ENCODE measurements at places on chromosomes 5 and 9. TPM values are rescaled to one million over a fixed set of nuclear protein-coding genes. Genes with fewer than 3 reads are reported as not detected.

DNA sequence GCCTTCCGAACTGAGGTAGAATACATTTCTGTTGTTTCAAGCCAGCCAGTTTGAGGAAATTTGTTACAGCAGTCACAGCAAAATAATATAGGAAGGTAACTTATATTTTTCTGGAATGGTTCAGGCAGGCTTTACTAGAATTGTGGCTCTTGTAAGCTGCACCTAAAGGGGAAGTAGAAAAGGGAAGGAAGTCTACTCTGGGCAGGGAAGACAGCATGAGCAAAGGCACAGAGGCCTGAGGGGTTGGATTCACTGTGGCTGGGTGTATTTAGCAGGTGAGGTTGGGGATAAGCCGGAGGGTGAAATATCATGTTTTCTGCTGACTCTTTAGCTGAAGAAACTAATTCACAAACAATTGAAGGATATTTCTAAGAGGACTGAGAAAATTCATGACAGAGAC lies 183.5 kb downstream of the GAS1 start:
- H3K27ac ChIP-seq: no peak overlapping the region
- H3K36me3 ChIP-seq: no peaks in the 10 kb centered on the region
- no peaks in the 10 kb centered on the region for H3K4me1 ChIP-seq
- DNase-seq: no peak
- no peaks in the 10 kb centered on the region for H3K27me3 ChIP-seq

- H3K36me3 ChIP-seq: no peaks in the 10 kb centered on the region
- DNase-seq: no peak
- no peak overlapping the region for H3K4me3 ChIP-seq
- no peak overlapping the region for H3K27ac ChIP-seq
Measured at GRCh38 chr9:5485378-5486085, 24.8 kb upstream of the PDCD1LG2 start.

Gene STPG3
- not detected for total RNA-seq

DNA sequence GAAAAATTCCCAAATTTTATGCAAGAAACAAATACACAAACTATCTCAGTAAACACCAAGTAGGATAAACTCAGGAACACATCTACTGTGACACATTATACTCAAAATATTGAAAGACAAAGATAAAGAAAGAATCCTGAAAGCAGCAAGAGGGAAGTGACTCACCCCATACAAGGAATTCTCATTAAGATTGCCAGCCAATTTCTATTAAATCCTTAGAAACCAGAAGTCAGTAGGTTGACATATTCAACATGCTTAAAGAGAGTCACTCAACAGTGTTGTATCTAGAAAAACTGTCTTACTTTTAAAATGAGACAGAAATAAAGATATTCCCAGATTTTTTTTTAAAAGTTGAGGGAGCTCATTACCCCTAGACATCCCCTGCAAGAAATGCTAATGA lies 15.5 kb downstream of the SPATA31E1 start:
- H3K36me3 ChIP-seq: no peaks in the 10 kb centered on the region
- H3K4me1 ChIP-seq: no peaks in the 10 kb centered on the region
- H3K27me3 ChIP-seq: no peaks in the 10 kb centered on the region
- no peak overlapping the region for H3K4me3 ChIP-seq
- DNase-seq: no peak

DNA sequence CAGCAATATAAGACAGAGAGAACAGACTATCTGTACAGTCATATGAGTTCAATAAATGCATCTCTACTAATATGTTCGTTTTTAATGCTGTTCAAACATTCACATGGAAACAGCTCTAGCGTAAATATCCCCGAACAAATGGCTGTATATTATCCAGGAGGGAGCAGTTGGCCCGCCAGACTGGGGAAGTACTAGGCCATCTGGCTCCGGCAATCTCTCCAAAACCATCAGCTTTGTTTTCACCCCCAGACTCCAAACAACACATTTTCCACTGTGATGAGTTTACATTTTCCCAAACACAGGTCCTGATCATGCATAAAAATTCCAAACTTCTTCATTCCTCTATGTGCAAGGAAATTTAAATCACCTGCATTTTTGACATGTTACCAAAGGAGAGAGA lies 8.7 kb downstream of the EBF1 start:
- DNase-seq: no peak
- H3K36me3 ChIP-seq: no peaks in the 10 kb centered on the region
- H3K4me3 ChIP-seq: peak overlapping the region; percentile 7
- H3K27ac ChIP-seq: no peak overlapping the region

Measured in GM12878 (cell line).